Globus pallidus (tissue), 1 donor: ENCODE measurements at places on chromosomes 11 and 22.

DNA sequence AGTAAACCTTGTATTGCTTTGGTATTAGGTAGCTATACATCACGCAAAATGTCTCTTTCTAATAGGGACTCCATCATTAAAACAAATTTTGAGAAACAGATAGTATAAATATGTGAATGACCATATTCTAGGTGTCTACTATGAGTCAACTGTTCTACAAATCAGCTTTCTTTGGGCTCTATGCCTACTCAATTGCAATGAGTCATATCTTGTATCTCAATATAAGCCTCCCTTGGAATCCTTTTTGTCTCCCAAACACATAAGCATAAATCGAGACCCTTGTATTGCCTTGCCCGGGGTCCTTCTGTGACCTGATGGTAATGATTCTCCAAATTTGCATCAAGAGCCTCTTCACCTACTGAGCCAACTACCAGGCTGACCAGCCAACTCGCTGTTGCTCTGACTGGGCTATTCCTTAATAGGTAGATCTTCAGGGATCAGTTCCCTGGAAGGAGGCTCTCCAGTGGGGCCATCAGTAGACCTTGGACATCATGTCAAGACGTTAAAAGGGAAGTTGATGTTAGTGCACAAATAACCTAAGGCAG is 22.2 kb downstream of the BLID start:
- no peak for DNase-seq

GRCh38 chr11:6725386-6725896 is 42.3 kb upstream of the MRPL17 start:
- no peak for DNase-seq

GRCh38 chr11:36218283-36218921 is 70.8 kb downstream of the COMMD9 start:
- DNase-seq: no peak

DNA sequence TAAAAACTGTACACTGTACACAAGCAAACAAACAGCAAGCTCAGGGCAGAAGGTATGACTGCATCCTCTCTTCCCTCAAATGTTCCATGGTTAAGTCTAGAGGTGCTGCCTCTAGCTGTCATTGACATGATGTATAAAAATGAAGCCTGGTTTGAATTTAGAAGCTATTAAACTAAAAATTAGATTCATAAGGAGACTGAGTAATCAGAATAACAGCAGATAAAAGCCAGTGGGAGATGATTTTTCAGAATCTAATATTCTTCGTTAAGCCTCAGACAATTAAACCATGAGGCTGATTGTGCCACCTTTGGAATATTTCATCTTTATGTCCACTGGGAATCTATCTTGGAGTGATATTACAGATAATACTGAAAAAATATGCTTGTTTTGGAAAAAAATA is 101.4 kb upstream of the ZC3H12C start:
- DNase-seq: no peak

GRCh38 chr11:62726156-62726914 is 922 bp downstream of the HNRNPUL2 start:
- no peak for DNase-seq

DNA sequence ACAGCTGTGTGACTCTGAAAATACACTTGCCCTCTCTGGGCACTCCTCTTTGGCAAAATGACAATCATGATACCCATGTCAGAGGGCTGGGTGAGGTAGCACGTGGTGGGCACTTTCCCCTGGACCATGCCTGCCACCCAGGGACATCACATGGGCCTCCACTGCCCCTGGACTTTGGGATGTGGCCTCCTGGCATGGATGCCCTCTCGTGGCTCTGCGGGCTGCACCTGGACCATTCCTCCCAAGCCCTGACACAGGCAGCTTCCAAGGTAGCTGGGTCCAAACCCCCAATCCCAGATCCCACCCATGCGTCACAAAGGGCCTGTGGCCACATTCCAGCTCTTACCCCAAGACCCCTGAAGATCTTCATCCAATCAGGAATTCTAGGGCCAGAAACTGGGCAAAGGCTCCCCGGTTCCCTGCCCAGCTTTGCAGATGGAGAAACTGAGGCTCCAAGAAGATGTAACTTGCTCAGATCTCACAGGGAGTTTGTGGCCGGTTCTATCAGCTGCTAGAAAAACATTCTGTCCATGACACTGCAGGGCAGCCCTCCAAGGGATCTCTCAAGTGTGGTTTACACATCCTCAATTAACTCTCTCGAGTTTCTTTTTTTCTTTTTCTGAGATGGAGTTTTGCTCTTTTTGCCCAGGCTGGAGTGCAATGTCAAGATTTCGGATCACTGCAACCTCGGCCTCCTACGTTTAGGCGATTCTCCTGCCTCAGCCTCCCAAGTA is 35.4 kb upstream of the CYB5R3 start:
- DNase-seq: no peak

GRCh38 chr11:13831696-13832095 is 130.8 kb upstream of the SPON1 start:
- no peak for DNase-seq

GRCh38 chr11:81804858-81805257 is 928.8 kb downstream of the FAM181B start:
- no peak for DNase-seq

DNA sequence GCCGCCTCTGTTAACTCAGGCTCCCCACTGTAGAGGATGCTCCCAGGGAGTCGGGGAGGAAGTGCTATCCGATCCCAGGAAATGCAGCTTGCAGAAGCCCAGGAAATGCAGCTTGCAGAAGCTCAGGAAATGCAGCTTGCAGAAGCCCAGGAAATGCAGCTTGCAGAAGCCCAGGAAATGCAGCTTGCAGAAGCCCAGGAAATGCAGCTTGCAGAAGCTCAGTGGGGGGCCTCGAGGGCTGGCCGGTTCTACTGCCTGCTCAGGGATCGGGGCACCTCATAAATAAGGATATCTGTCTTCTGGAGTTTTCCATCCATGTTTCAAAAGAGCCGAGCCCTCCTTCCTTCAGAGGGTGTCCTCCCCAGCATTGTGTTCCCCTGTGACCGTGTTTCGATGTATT is 25.1 kb upstream of the SMIM38 start:
- DNase-seq: no peak

DNA sequence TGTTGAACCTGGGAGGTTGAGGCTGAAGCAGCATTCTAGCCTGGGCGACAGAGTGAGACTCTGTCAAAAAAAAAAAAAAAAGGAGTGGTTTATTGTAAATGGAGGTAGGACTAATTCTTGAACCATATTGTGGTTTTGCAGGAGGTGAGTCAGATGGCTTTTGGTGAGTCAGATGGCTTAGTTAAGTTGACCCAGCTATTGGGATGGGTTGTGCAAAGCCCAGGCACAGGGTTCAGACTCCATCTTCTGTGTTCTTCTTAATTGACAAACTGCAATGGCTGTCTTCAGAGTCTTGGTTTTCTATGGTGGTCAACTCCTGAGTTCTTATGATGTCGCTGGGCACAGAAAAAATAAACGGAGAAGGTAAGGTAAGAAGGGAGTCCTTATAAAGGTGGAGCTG is 182.7 kb downstream of the ADAMTS15 start:
- DNase-seq: no peak

DNA sequence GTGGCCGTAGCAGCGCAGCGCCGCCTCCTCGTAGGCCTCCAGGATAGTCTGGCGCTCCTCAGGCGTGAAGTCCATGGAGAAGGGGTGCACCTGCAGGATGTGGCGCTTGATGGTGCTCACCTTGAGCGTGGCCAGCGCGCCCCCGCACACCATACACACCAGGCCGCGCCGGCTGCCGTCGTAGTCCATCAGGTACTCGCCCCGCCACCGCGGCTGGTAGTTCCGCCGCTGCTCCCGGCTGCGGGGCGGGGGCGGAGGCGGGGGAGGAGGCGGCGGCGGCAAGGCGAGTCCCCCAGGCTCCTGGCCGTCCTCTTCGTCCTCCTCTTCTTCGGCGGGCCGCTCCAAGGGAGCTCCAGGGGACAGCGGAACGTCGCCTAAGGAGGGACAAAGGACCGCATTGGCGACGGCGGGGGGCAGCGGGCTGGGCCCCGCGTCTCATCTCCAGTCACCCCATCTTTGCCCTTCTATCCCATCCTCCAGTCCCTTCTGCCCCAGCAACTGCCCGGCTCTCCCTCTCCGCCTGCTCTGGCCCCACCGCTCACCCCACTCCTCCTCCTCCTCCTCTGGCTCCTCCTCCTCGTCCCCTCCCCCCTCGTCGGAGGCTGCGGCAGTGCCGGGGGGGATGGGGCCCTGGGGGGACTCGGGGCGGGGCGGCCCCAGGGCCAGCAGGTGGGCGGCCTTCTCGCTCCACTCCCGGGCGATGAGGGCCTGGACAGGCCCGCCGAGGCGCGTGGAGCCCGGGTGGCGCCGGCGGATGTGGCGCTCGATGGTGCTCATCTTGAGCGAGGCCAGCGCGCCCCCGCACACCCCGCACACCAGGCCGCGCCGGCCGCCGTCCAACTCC is 4.9 kb downstream of the ZFTA start:
- DNase-seq: no peak

GRCh38 chr11:122253589-122254231 is 137.7 kb upstream of the BLID start:
- DNase-seq: peak; percentile 60

GRCh38 chr22:45237065-45237990 is 3.4 kb downstream of the KIAA0930 start:
- no peak for DNase-seq

DNA sequence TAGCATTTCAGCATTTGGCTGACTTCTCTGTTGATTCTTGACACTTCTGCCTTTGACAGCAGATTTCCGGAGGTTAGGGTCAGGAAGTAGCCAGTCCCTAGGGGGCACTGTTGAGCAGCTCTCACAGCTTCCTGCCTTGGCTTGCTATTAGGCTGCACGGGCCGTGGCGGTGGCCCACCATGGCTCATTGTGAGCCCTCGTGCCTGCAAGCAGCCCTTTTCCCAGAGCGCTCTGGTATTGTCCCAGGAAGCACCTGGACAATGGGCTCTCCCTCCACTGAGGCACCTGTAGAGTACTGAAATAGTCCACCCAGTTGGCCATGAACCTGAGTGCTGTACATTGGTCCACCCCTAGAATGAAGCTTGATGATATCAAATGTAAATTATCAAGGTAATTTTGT is 100.2 kb upstream of the GAL start:
- peak; percentile 17 for DNase-seq

GRCh38 chr11:97800891-97801290 is 1219.9 kb upstream of the CNTN5 start:
- no peak for DNase-seq

- DNase-seq: no peak
Observed at GRCh38 chr11:34001557-34002064, 49.9 kb upstream of the CAPRIN1 start.

DNA sequence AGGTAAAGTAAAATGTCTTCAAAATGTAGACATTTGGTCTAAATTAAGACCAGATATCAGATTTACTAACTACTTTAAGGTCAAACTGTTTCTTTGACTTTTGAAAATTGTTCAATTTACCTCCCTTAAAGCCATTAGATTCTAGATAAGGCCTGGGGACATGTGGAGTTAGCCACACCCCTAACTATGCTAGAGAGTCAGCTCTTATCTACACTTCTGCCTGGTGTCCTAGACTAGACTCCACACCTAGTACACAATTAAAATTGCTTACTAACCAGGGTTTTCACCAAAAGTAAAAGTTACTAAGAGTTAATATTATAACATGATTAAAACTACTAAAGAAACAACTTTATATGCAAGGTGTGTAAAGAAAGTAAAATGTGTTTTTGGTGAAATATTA is 43.6 kb upstream of the DBX1 start:
- no peak for DNase-seq

GRCh38 chr11:34280945-34281872 is 76.6 kb downstream of the ABTB2 start:
- DNase-seq: no peak
